ENCODE measurements at places on chromosomes 5 and 9. TPM values are rescaled to one million over a fixed set of nuclear protein-coding genes. Genes with fewer than 3 reads are reported as not detected.

Gene CAMK2A
- total RNA-seq, result not detected

Gene CDC20B
- total RNA-seq, result 0.08 TPM

Gene ERGIC1
- total RNA-seq, result 41.0 TPM

Gene TMEM215
- total RNA-seq, result not detected

Gene EQTN
- not detected for total RNA-seq

Gene TTC39B
- 12.2 TPM for total RNA-seq

All from activated CD8-positive, alpha-beta memory T cell treated with anti-CD3 and anti-CD28 coated beads for 36 hours (primary cell).